Left renal cortex interstitium (tissue), 4 donors: ENCODE measurements at places on chromosomes 3 and 15.

DNA sequence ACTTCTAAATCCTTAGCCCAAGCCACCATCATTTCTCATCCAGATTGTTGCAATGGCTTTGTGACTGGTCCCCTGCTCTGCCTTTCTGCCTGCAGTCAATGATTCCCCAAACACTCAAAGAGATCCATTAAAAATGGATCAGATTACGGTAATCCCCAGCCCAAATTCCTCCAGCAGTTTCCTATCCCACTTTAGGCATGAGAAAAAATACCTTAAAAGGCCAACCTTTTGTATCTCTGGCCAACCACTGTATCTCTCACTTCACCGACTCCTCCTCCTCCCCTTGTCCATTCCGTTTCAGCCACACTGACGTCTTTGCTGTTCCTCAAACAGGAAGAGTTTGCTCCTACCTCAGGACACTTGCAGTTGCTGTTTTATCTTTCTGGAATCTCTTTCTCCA, 20.9 kb upstream of the IL1RAP start:
- DNase-seq: no peak

DNA sequence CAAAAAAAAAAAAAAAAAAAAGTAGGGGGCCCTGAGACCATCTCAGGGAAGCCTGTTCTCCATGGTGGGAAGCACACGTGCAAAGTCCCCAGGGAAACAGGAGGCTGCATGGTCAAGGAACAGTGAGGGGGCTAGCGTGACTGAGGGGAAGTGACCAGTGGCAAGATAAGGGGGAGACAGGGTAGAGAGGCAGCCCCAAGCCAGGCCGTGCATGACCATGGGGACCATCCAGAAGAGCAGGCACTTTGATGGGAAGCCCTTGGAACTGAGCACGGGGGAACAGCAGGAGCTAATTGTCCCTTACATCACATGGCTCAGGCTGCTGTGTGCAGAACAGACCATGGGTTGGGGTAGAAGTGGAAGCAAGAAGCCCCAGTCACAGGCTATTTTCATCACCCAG, 196.2 kb downstream of the NTRK3 start:
- DNase-seq: no peak

DNA sequence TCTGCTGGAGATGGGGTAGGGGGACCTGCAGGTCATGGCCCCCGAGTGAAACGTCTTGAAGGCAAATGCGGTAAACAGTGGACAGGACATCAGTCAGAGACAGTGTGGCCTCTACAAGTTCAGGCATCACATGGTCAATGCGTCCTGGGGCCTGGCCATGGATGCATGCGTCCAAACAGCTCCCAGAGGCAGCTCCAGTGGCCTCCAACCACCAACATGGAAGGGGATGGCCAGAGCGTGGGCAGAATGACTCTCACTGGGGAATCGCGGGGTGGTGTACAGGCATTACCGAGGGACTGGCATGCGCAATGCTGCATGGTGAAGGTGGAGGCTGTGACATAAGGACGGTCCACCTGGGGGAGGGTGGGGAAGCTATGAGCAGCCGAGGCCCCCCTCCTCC, 35.6 kb upstream of the IQSEC1 start:
- no peak for DNase-seq

DNA sequence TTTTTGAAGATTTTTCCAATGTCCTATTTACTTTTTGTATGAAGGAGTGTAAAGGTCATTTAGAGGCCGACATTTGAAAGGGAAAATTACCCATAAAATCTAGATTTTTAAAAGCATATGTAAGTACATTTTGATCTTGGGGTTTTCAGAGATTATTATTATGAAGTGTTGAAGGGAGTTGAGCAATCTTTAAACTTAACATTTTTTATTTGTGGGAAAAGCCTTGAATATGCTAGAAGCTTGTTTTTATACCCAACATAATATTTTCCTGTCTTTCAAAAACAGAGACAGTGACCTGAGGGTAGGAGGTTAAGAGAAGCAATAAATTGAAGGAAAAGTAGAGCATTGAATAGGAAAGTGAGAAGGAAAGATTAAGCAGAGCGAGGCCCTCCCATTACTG, 85.7 kb downstream of the SLMAP start:
- no peak for DNase-seq

DNA sequence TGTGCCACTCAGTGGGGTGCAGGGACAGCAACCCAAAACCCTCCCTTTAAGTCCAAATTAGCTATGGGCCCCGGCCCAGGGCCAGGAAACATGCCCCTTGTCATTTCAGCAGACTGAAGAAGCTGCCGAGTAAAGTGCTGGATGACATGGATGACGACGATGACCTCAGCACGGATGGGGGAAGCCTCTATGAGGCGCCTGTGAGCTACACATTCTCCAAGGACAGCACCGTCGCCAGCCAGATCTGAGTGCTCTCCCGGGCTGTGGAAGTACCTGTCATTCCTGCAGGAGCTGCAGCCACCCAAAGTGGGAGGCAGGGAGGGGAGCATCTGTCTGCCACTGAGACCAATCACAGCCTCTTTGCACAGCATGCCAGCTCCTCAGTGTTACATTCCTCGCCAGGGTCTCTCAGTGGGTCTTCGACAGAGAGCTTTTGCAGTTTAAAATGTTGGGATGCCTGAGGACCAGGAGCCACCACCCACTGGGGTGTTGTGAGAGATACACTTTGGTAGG, 44.4 kb upstream of the MYZAP start:
- no peak for DNase-seq

DNA sequence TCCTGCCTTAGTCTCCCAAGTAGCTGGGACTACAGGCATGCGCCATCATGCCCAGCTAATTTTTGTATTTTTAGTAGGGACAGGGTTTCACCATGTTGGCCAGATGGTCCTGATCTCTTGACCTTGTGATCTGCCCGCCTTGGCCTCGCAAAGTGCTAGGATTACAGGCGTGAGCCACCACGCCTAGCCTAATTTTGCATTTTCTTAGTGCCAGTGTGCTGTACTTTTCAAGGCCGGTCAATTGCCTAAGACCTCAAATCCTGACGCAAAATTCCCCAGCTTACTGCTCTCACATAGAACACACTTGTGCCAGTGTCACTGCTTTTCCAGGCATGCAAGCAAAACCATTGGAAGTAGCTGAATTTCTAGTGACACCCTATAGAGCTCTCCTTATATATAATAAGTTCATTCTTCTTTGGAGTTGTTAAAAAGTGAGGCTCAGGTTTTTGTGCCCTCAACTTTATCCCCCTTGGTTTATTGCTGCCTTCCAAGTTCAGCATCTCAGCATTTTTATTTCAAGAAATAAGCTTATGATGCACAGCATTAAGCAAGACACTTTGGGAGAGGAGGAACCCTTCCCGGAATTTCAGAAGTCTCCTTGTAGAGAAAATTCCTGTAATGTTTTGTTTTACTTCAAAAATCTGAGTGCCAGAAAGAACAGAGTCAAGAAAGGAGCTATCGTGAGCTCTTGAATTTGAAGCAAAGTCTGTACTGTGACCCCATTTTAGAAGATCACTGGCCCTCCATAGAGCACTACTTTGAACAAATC, 93.2 kb downstream of the FILIP1L start:
- DNase-seq: no peak

DNA sequence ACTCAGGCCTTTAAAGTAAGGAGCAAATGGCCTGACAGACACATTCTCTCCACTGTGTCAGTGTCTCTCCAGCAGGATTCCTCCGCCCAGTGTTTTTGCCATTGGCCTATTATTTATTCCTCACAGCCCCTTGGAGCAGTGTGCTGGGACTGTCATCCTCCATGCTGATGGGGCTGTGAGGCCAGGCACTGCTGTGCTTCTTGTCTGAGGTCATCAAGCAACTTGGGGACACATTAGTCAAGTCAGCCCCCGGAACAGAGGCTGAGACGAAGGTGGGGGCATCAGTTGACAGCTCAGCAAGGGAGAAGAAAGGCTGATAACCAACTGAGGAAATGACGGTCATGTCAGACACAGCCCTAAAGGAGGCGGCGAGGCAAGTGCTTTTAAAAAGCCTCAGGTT, 67.4 kb downstream of the XXYLT1 start:
- DNase-seq: no peak

DNA sequence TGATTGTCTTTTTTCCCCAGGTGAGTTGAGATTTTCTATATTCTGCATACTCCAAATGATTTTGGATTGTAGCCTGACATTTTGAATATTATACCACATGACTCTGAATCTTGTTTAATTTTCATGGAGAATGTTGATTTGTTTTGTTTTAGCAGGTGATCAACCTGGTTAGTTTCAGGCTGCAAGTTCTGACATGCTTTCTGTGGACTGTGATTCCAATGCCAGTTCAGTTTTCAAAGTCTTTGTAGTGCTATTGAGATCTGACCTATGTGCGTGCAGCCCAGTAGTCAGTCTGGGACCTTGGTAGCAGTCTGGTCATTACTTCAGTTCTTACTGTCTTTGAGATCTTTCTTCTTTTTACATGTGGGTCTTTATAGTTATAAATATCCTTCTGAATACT, 18.6 kb upstream of the MTMR10 start:
- DNase-seq: no peak

DNA sequence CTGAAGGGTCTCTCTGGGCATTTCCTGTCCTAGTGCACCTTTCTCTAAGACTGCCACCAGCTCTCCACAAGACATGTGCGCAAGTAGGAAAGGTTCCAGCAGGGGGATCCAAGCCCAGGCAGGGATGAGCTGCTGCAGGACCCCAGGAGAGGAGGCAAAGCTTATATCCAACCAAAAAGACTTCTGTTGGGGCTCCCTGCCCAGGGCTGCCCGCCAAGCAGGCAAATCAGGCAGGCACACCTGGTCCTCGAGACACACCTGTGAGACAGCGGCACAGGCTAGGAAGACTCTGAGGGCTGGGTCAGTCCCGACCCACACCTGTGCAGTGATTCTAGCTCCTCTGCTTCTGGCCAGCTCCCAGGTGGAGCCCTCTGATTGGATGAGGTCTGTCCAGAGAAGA, 80.6 kb downstream of the MYLK start:
- no peak for DNase-seq

- no peak for DNase-seq
These were observed 233.0 kb downstream of the EPHA3 start for GRCh38 chr3:89340408-89340807.

- no peak for DNase-seq
These were observed 36.2 kb downstream of the ZXDC start for GRCh38 chr3:126439346-126439967.

- no peak for DNase-seq
These were observed 65.5 kb downstream of the PEX5L start for GRCh38 chr3:179971280-179971679.

GRCh38 chr3:169966428-169966950, at the start of gene SEC62:
SEC62 (plus strand) TSS chr3:169966807; CDS start chr3:169966823, 16 bp downstream.
- peak; percentile 94 for DNase-seq

DNA sequence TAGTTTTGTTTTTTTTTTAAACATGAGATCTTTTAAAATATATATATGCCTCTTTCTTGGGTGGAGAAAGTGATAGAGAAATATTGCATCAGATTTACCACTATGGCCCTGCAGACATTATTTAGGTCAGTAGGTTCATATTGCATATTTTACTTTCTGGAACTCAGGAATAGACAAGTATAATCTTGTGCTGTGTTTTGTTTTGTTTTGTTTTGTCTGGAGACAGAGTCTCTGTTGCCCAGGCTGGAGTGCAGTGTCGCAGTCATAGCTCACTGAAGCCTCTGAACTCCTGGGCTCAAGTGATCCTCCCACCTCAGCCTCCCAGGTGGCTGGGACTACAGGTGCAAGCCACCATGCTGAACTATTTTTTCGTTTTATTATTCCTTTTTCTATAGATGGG, 21.5 kb upstream of the DUT start:
- DNase-seq: no peak

GRCh38 chr3:150970665-150971324, 1.7 kb downstream of the CLRN1 start:
- no peak for DNase-seq

GRCh38 chr3:19931767-19932188, 2.2 kb downstream of the EFHB start:
- no peak for DNase-seq

GRCh38 chr3:128823631-128824030, 55.8 kb upstream of the ACAD9 start:
- DNase-seq: no peak

DNA sequence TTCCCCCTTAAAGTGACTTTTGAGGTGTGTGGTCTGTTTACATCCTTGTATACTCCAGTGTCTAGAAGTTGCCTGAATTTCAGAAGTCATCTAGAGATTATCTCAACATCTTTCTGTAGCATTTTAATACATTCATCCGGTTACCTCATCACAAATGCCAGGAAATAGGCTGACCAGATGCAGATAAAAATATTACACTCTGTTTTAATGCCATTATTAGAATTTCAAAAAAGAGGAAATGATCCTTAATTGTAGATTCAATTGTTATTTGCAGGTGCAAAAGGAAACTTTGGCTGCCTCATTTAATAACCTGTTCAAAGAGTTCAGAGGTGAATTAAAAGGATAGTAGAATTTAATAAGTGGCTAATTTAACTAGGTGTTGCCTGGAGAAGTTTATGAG, 290.9 kb downstream of the C3orf38 start:
- no peak for DNase-seq

GRCh38 chr3:152474585-152474984, 205.9 kb downstream of the MBNL1 start:
- DNase-seq: no peak

- DNase-seq: no peak
These were observed 160.6 kb upstream of the CHRM5 start for GRCh38 chr15:33807665-33808064.

DNA sequence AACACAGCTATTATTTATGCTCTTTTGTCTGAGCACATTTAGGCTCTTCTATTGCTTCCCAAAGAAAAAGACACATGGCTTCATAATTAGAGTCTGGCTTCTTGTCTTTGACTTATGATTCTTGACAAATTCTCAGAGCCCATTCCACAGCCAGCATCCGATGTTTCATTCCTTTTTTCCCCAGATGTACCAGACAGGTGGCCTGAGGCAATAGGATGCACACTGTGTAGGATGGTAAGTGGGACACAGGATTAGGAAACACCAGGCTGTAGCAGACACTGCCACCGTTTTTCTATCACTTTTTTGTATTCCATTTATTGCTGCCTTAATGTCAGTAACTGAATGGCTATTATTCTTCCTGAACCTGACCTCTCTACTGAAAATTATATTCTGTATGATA, 188.9 kb upstream of the CDIN1 start:
- no peak for DNase-seq

DNA sequence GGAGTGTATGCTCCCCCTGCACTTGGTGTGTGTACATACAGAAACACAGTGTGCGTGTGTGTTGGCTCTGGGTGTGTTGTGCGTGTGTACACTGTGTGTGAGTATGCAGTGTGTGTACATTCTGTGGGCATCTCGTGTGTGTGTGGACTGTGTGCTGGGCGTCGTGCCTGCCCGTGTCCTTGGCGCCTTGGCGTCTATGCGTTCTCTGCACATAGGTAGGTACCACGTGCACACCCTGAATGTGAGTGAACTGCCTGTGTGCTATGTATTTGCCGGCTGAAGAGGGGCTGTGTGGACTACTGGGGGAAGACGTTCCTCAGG, 481 bp upstream of the ECE2 start:
- no peak for DNase-seq

DNA sequence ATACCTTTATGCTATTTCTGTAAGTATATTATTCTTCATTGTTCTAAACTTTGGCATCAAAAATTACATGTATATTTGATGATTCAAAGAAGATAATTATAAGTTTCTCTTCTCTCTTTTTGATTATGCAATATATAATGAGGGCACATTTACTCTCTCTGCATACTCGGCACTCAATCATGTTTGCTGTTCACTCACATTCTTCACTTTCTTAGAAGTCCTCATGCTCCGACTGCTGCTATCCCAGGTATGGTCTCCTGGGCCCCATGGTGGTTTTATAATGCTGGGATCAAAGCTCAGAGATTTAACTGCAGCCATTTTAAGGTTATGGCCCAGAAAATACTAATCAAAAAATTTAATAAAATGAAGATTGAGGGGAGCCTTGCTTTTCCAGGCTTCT, 529.7 kb upstream of the IL12A start:
- no peak for DNase-seq
